CD4-positive, alpha-beta T cell treated with Interleukin-6 at 100 ng/mL for 8 hours (primary cell): ENCODE measurements at places on chromosomes 5 and 9.

- no peak for DNase-seq
Measured at GRCh38 chr5:171317230-171317629, 8.2 kb downstream of the TLX3 start.

- no peak for DNase-seq
Measured at GRCh38 chr5:165360784-165361542, 1855.5 kb downstream of the MAT2B start.

DNA sequence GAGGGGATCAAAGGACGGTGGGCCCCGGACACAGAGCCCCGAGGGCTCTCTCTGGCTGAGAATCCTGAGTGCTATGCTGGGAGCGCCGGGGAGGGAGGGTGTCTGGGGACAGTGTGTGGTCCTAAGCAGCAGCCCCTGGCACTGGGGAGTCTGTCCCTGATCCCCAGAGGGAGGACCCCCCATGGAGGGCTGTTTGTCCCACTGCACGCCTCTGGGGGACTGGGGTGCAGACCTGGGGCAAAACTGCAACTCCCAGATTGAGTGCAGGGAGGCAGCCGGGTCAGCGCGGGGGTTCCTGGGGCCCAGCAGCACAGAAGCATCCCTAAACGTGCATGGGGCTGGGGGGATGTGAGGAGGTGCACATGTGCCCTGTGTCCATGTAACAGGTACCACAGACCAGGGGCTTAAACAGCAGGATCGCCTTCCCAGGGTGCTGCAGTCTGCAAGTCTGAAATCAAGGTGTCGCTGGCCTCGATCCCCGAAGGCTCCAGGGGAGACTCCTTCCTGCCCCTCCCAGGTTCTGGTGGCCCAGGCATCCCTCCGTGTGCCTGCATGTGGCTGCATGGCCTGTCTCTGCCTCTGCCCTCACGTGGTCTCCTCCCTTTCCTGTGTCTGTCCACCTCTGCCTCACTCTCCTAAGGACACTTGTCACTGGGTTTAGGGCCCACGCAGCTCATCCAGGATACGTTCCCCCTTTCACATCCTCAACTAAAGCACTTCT lies 35.9 kb upstream of the IRX4 start:
- no peak for DNase-seq

DNA sequence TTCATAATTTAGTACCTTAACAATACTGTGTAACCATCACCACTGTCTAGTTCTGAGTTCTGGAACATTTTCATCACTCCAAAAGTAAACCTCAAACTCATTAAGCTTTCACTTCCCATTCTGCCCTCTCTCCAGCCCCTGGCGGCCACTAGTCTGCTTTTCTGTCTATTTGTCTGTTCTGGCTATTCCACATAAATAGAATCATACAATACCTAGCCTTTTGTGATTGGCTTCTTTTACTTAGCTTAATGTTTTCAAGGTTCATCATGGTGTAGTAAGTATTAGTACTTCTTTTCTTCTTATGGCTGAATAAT lies 138.7 kb downstream of the RAPGEF6 start:
- DNase-seq, result no peak

DNA sequence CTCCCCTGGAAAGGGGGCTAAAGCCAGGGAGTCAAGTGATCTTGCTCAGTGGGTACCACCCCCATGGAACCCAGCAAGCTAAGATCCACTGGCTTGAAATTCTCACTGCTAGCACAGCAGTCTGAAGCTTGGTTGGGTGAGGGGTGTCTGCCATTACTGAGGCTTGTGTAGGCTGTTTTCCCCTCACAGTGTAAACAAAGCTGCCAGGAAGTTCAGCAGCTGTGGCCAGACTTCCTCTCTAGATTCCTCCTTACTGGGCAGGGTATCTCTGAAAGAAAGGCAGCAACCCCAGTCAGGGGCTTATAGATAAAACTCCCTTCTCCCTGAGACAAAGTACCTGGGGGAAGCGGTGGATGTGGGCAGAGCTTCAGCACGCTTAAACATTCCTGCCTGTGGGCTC lies 17.1 kb upstream of the EPB41L4A start:
- DNase-seq, result no peak

- DNase-seq, result no peak
Measured at GRCh38 chr5:94102849-94103248, 361.4 kb upstream of the POU5F2 start.

GRCh38 chr9:108094676-108094993 lies 605.1 kb upstream of the KLF4 start:
- no peak for DNase-seq

DNA sequence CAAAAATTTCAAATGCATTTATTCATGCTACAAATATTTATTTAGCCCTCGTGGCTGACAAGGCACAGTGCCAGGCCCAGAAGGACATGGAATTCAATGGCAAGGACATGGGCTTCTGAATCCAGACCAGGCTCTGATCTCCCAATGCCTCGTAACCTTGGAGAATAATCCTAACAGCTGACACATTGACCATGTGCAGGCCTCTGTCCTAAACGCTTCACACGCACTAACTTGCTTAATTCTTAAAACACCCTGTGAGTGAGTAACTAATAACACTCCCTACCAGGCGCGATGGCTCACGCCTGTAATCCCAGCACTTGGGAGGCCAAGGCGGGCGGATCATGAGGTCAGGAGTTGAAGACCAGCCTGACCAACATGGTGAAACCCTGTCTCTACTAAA lies 33.2 kb downstream of the MYO10 start:
- DNase-seq, result no peak

- DNase-seq, result no peak
Measured at GRCh38 chr9:91837981-91838731, 111.9 kb downstream of the ROR2 start.

- no peak for DNase-seq
Measured at GRCh38 chr5:67971223-67971830, 244.2 kb upstream of the PIK3R1 start.

DNA sequence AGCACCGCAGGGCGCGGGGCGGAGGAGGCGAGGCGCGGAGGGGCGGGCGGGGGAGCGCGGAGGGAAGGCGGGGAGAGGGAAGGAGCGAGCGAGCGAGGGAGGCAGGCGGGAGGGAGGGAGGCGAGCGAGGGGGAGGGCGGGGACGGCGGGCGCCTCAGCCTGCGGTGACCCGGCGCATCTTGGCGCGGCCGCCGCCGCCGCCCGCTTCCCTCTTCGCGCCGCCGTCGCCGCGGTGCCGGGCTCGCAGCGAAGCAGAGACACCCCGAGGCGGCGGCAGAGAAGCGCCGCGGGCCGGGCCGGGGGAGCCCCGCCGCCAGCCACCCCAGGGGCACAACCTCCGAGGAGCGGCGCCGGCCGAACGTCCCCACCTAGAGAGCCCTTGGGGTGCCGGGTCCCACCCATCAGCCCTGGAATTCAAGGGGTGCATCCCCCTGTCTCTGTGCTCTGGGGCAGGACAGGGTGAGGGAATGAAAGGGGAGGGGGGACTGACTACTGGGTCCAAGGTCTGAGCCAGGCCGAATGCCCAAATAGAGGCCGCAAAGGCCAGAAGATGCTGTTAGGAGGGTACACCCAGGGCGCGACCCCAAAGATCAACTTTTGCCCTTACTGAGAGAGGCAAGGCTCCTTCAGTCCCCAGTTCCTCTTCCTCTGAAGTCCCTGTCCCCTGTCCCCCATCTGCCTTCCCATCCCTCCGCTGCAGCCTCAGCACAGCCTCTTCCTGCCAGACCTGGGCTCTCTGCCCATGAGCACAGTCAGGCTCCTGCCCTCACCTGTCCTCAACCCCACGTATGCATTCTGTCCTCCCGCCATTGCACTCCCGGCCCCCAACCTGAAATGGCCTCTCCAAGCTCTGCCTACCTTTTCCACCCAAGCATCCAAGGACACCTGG lies at the start of gene ADAMTS2:
ADAMTS2 (minus strand) TSS at position 29 of the 889 bp plus-strand sequence. CDS start 133 bp downstream, outside the sequence.
- DNase-seq, result no peak
